SJSA1 (cell line): ENCODE measurements at places on chromosomes 4 and X. TPM values are rescaled to one million over a fixed set of nuclear protein-coding genes. Genes with fewer than 3 reads are reported as not detected.

Gene GPR119
- total RNA-seq: not detected in 2 replicates

Gene PCGF3
- total RNA-seq: 24.8 and 26.1 TPM in 2 replicates

Gene PRKG2
- total RNA-seq: 0.03 TPM in 1 of 2 replicates, not detected in the other

Gene EGFL6
- total RNA-seq: not detected in 2 replicates

Gene RELL1
- total RNA-seq: 55.7 and 62.2 TPM in 2 replicates

Gene GAGE12H
- total RNA-seq: not detected in 2 replicates

Gene MND1
- total RNA-seq: 19.3 and 35.1 TPM in 2 replicates
